ENCODE measurements at places on chromosomes 11 and 22.

GRCh38 chr22:37089434-37089833 is 20.1 kb downstream of the TMPRSS6 start:
- DNase-seq = no peak

GRCh38 chr22:23874871-23875270 is 17.2 kb downstream of the SLC2A11 start:
- DNase-seq = no peak

GRCh38 chr22:49532869-49533802 is 294.5 kb downstream of the BRD1 start:
- DNase-seq = no peak

- no peak for DNase-seq
Measured at GRCh38 chr11:126841999-126842398, 158.6 kb downstream of the KIRREL3 start.
